ENCODE measurements at places on chromosomes 5 and 9. TPM values are rescaled to one million over a fixed set of nuclear protein-coding genes. Genes with fewer than 3 reads are reported as not detected.

CAMLG gene
- 29.3 TPM for total RNA-seq

- no peak for DNase-seq
These were observed 2.0 kb upstream of the PCDH12 start for GRCh38 chr5:141960018-141960417.

- no peak for DNase-seq
These were observed 89.9 kb downstream of the DMRT2 start for GRCh38 chr9:1140057-1140456.

DNA sequence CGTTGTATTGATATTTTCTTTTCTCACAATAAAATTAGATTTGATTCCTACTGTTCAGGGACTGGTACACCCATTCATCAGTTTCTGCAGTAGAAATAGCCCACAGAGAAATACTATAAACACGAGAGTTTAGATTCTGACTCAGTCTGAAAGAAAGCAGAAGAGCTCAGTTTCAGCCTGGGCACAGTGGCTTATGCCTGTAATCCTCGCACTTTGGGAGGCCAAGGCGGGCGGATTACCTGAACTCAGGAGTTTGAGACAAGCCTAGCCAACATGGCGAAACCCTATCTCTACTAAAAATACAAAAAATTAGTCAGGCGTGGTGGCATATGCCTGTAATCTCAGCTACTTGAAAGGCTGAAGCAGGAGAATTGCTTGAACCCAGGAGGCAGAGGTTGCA lies 8.6 kb downstream of the ITK start:
- no peak for DNase-seq

CHD1 gene
- total RNA-seq: 43.9 TPM

GRCh38 chr9:137496601-137497375 lies 37.7 kb upstream of the NSMF start:
- DNase-seq: no peak

TLE1 gene
- total RNA-seq: 17.3 TPM

DNA sequence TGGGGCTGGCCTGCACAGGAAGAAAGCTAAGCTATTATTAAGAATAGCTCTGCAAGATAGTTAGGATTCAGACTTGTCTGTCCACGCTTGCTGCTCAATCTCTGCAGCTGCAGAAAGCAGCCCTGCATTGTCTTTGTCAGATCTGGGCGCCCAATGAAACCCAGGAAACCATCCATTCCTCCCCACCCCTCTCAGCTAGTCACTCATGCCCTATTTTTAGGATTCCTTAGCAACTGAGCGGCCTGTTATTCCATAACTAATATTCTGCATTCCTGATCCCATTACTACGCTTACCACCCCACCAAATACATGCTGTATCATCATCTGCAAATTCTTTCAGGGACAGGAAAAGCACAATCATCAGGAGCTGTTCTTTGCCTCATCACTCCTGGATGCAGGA lies 52.9 kb upstream of the APC start:
- no peak for DNase-seq

DNA sequence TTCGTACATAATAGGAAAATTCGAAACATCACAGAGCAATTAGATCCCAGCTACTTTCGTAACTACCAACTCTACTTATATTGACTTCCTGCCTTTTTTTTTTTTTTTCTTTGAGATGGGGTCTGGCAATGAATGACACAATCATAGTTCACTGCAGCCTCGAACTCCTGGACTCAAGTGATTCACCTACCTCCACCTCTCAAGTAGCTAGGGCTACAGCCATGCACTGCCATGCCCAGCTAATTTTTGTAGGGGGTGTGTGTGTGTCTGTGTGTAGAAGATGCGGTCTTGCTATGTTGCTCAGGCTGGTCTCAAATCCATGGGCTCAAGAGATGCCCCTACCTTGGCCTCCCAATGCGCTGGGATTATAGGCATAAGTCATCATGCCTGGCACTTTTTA lies 5.8 kb upstream of the PAIP2 start:
- no peak for DNase-seq

MLANA gene
- not detected for total RNA-seq

DNA sequence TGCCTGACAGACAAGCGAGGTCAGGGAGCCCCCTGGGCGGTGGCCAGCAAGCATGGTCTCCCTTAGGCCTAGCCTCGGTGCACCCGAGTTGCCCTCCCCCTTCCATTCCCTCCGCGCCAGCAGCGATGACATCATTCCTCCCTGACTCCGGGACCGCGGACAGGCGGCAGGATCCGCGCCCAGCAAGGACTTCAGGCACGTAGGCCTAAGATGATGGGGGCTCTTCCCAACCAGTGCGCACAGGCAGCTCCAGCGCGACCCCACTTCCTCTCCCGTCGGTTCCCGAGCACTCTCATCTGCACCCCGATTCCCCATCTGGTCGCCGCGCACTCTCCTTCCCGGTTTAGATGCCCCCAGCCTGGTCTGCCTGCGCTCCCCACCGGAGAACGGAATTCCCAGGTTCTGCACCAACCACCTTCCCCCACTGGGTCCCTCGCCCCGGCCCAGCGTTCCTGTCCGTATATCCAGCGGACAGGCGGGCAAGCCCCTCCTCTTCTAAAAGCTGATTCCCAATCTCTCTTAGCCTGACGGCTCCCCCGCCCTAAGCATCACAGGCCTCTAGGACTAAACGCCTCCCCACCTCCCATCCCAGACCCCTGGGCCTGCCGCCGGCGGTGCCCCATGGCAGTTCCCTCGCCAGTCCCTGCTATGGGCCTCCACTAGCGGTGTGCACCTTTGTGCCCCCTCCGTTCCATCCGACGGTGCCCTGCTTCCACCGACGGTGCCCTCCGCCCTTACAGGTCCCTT lies 931 bp downstream of the FAM219A start:
- DNase-seq: no peak

DNA sequence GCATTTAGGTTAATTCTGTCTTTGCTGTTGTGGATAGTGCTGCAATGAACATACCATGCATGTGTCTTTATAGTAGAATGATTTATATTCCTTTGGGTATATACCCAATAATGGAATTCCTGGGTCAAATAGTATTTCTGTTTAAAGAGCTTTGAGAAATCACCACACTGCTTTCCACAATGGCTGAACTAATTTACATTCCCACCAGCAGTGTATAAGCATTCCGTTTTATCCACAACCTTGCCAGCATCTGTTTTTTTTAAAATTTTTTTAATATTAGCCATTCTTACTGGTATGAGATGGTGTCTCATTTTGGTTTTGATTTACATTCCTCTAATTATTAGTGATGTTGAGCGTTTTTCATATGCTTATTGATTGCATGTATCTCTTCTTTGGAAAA lies 15.5 kb upstream of the TARS1 start:
- no peak for DNase-seq

DNA sequence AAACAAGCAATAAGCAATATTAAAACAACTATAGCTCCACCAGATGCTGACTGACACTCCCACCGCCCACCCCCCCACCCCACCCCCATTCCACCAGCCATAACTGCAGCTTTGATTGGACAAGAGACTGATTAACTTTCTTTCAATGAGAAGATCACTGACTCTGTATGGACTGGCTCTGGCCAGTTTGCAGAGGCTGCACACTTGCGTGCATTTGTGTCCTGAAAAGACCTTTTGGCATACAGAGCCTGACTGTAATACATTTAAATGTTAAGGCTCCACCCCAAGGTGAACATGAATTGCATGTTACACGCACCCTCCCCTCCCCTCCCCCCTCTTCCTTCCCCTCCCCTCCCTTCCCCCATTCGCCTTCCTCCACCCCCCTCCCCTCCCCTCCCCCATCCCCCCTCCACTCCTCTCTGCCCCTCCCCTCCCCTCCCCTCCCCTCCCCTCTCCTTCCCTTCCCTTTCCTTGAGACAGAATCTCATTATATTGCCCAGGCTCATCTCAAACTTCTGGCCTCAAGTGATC lies 31.1 kb downstream of the FGD3 start:
- DNase-seq: no peak

DNA sequence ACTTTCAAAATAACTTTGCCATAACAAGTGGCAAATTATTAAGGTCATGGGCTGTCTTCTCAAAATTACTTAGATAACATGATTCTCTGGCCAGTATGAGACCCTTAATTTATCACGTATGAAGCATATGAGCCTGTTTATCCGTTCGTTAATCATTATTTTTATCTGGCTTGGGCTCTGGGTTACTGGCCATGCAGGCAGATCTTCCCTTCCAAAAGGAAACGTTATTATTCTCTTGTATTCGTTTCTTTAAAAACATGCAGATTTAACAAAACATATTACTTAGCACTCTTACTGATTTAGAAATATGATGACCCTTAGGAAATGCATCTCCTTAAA lies 148.6 kb downstream of the DOCK8 start:
- no peak for DNase-seq

GOLGA1 gene
- 13.1 TPM for total RNA-seq

DNA sequence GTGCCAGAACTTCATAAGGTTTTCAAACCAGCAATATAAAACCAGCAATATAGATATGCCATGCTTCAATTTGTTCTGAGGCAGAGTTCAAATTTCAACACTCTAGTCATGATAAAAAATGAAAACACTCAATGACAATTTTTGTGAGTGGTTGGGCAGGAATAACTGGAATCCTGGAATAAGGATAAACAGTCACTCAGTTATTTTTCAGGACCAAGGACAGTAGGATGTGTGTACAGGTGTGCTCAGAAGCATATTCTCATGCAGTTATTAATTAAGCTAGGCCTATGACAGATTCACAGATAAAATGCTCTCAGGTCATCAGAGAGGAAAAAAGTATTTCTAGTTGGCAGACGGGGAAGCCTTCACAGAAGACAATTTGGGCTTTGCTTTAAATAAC lies 117.3 kb upstream of the PPP2R2B start:
- DNase-seq: no peak

DNA sequence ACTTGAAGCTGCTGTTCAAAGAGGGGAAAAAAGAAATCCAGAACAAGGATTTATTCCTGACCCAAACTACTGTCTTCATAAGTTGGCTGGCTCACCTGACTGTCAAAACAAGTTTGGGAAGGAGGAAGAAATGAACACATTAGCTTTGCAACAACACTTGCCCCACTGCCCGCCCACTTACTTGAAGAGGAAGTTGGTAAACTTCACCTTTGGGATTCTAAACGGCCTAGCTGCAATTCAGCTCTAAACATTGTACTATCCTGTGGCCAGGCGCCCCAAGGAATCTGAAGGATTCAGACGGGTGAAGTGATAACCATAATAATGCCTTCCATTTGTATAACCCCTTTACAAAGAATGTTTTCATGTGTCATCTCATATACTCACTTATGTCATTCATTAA lies 199.4 kb downstream of the ARRDC3 start:
- DNase-seq: no peak

DNA sequence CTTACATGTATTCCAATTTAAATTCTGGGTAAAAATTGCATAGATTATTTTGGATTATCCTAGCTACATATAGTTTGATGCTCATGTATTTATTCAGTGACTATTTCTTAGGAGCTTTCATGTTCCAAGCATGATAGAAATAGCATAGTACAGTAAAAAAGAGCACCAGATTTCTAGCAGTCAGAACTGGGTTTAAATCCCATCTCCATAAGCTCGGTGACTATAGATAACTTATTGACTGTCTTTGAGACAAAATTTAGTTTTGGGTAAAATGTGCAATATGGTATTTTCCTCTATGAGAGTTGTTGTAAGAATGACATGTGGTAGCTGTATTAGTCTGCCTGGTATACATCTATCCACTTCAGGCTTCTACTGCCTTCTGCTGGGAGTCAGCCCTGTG lies 889.6 kb downstream of the DTWD2 start:
- DNase-seq: no peak

PCDHB4 gene
- not detected for total RNA-seq

PCDHA3 gene
- not detected for total RNA-seq

DNA sequence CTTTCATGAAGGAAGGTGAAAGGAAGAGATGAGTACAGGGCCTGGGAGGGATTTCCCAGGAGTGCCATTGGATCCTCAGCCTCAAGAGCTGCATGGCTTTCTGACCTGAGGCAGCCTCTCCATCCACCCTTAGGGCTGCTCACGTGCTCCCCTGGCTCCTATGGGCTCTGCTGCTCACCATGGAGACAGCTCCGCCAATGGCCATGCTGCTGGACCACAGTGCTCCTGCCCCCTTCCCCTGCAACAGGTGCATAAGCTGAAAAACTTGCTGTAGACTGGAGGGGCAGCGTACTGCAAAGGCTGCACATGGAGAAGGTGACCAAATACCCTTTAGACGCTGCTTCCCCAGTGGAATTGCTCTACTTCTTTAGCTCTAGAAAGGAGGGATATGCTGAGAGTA lies 112.7 kb upstream of the PANK3 start:
- DNase-seq: no peak

- no peak for DNase-seq
These were observed 36.6 kb downstream of the MEGF10 start for GRCh38 chr5:127326976-127327755.

GRCh38 chr9:90428517-90428916 lies 214.1 kb downstream of the DIRAS2 start:
- DNase-seq: no peak

CFAP77 gene
- 0.98 TPM for total RNA-seq

GRCh38 chr5:15852949-15853348 lies 326.6 kb downstream of the MARCHF11 start:
- no peak for DNase-seq

PDE6A gene
- total RNA-seq: not detected

DNA sequence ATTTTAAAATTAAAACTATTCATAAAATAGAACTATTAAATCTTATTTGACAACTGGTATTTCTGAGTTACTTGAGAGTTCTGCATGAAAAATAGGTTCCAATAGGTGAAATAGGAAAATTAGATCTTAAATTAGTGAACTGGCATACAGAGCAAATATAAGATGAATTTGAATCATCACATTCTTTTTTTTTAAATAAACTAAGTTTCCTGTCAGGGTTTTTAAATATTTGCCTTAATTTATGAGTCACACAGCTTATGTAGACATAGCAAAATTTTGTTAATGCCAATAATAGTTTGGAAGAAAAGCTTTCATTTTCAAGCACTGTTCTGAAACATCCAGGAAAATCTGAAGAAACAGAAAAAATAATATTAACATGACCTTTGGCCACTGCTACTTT lies 311.7 kb upstream of the HAPLN1 start:
- DNase-seq: no peak

DNA sequence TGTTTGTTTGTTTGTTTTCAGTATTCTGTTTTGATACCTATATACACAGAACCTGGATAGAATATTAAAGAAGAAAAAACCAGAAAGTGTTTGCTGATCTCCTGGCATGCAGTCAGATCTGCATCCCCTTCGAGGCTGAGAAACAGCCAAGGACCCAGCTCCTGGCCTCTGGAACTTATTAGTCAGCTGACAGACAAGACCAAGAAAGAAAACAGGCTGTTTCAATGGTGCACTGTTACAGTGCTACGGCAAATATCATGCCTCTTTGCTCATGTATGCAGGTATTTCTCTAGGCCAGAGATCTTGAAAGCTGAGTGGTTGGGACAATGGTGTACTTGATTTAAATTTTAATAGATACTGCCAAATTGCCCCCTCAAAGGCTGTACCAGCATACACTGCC lies 95.0 kb downstream of the C5orf15 start:
- DNase-seq: no peak

GRCh38 chr5:149969181-149969930 lies 8.8 kb downstream of the SLC26A2 start:
- no peak for DNase-seq

LCP2 gene
- 0.61 TPM for total RNA-seq
